ENCODE measurements at places on chromosomes 2 and 18.

- no peak for DNase-seq
These were observed 54.9 kb upstream of the ITPRID2 start for GRCh38 chr2:181836583-181836982.

DNA sequence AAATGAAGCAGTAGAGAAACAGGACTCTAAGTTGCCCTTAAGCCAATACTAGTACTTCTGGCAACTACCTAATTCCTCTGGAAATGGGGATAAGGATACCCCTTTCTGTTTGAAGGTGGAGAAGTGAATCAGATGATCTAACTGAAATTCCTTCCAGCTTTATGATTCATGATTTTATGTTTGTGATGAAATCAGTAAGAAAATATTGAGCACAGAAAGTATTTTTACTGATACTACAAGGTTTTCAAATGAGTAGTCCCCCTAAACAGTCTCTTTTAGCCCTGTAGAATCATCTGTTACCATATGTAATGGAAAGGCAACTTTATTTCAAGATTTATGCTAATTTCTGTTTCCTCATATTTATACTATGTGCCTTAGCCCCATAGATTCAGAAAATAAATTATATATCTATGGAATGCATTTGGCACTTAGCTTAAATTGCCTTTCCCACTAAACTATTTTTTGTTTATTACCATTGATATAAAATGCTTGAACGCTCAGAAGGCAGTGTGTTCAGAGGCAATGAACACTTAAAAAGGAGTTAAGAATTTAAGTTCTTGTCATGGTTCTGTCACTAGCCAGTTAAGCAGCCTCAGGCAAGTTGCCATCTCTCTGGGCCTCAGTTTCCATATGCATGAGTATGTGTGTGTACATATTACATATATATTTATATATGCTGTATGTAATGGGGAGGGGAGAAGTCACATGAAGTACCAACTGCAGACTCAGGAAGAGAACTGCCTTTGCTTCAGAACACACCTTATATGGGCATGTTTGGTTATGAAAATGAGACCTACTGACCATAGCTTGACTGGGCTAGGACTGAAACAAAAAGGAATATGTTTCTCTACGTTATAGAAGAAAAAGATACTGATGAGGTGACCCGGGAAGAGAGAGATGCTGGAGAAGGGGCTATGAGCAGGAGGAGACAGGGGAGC lies 97.7 kb downstream of the CDC42EP3 start:
- DNase-seq = peak; percentile 68

DNA sequence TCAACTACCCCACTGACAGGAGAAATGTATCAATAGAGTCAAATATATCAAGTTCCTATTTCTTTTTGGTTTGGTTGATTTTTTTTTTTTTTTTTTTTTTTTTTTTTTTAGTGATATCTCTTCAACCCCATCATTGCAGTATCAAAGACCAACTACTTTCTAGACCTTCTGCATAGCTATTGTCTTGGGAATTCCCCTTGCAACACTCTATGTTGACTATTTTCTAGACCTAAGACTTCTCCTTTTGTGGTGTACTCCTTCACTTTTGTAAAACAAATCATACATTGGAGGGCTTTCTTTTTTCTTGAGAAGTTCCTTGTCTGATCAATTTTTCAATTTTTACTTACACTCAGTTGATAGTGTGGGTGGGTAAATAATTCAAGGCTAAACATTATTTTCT lies 46.5 kb upstream of the NR4A2 start:
- DNase-seq = no peak

DNA sequence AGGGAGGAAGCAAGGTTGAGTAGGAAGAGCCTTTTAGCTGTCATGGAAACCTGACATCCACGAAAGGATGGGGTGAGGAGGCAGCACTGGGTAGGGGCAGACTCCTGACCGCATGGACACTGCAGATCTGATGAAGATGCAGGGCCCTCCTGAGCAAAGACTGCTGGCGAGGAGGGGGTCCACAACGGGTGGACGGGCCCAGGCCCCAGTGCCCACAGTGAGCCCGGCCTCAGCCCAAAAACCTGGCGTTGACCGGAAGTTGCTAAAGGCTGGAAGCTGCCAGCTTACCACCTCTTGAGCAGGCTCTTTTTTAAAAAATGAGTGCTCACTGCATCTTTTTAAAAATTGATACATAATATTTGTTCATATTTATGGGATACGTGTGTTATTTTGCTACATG lies 247.3 kb downstream of the SH3BP4 start:
- DNase-seq = no peak

DNA sequence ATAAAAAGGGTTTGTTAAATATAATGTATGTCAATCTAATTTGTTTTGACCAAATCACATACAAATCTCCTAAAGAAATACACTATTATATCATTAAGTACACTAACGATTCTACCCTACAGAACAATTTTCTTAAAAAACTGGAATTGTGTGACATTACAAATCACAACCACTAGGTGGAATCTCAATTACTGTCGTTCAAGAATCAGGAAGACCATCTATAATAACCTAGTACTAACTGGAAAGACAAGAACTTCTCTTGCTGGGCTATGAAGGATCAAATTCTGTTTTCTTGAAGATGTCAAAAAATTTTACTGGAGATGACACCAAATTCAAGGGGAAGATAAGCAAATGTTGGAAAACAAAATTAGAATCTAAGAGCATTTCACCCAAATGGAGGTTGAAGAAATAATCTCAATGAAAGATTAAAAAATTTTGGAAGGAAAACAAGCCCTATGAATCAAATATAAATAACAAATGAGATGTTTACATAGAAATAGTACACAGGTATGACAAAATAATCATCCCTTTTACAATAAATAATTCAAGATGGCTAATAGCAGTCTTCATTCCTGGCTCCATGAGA lies 110.9 kb downstream of the STK39 start:
- no peak for DNase-seq

DNA sequence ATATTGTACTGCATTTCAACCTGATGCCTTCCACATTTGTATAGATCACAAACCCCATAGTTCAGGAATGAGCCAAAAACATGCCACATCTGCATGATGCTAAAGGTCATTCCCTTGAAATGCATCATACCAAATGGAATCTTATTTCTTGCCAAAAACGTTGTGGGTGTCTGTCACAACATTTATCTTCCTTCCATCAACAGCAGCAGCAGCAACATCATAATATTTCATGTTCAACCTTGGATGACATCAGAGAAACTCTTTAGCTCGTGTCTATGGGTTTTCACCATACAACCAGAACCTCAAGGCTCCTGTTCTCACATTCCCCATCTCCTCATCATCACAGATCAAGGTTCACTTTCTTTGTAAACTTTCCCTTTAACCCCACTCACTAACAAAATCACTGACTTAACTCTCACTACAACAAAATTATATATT lies 221.3 kb upstream of the CTAGE1 start:
- DNase-seq = peak; percentile 76

Data from fibroblast of skin of left quadriceps (primary cell).